ENCODE measurements at places on chromosomes 6 and 20. TPM values are rescaled to one million over a fixed set of nuclear protein-coding genes. Genes with fewer than 3 reads are reported as not detected.

DNA sequence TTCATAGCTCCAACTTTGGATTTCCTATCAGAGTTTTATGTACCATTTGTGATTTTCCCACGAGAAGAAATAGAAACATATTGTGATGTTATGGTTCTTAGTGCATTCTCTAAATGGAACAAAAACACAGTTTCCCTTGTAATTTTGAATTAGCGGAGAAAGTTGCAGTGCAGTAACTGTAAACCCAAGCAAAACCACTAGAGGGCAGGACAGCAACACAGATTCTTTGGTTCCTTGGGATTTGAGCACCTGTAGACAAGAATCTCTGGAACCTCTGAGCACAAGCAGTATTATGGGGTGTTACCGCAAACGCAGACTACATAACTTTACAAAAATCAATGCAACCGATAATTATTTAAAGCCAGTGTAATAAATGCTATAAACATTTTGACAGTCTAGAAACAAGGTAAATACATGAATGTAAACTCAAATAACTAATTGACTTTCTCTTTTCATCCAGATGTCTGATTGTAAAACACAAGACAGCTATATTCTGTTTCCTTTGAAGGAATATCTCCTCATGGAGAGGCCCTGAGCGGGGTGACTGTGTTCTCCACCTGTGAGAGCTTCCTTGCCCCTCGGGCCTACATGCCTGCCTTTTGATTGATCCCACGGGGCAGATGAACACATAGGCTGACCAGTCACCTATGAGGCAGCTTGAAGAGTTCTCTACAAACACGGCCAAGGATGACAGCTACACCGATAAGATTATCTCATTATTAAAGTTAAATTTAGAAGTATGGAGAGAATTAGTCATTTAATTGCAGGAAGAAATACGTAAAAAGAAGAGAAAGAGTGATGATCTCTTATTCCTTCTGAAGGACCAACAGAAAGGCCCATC lies 67.5 kb upstream of the COL21A1 start:
- no peak overlapping the region for H3K4me3 ChIP-seq
- no peaks in the 10 kb centered on the region for H3K36me3 ChIP-seq
- no peak overlapping the region for H3K27ac ChIP-seq

GRCh38 chr20:62765021-62765420 lies 31.3 kb upstream of the MRGBP start:
- H3K36me3 ChIP-seq: no peaks in the 10 kb centered on the region
- no peak for DNase-seq
- no peak overlapping the region for H3K4me3 ChIP-seq
- no peak overlapping the region for H3K27ac ChIP-seq
- no peaks in the 10 kb centered on the region for H3K27me3 ChIP-seq
- H3K4me1 ChIP-seq: peaks cover 13% of the 10 kb centered on the region

TAAR9 gene
- total RNA-seq: not detected

GRCh38 chr6:8278562-8278961 lies 156.8 kb downstream of the SLC35B3 start:
- H3K27ac ChIP-seq: no peak overlapping the region
- peaks cover 4% of the 10 kb centered on the region for H3K4me1 ChIP-seq
- no peak overlapping the region for H3K4me3 ChIP-seq
- no peaks in the 10 kb centered on the region for H3K27me3 ChIP-seq
- DNase-seq: no peak

SLC17A4 gene
- not detected for total RNA-seq

- no peaks in the 10 kb centered on the region for H3K4me1 ChIP-seq
- H3K36me3 ChIP-seq: no peaks in the 10 kb centered on the region
- peaks cover 9% of the 10 kb centered on the region for H3K27me3 ChIP-seq
- DNase-seq: no peak
- H3K4me3 ChIP-seq: no peak overlapping the region
- H3K27ac ChIP-seq: no peak overlapping the region
These were observed 16.1 kb upstream of the UNC93A start for GRCh38 chr6:167275001-167275400.

DNA sequence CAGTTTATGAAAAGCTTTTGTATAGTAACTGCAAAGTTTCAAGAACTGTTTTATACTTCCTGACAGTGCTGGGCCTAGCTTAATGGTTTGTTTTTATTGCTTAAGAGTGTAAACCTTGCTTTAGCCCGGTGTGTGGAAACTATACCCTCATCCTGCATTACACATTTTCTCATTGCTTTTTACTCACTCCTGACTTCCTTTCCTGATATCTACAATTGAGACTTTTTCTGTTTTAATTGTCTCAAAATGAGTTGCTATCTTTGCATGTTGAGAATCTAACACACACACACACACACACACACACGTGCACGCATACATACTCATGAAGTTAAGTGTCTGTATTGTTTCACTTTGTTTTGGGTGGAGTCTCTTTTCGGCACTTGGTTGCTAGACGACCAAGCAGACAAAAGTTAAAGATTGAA lies 16.7 kb downstream of the BMP2 start:
- no peak overlapping the region for H3K4me3 ChIP-seq
- no peaks in the 10 kb centered on the region for H3K36me3 ChIP-seq
- no peaks in the 10 kb centered on the region for H3K4me1 ChIP-seq
- no peak for DNase-seq
- H3K27me3 ChIP-seq: no peaks in the 10 kb centered on the region

- no peaks in the 10 kb centered on the region for H3K36me3 ChIP-seq
- no peak overlapping the region for H3K4me3 ChIP-seq
- no peaks in the 10 kb centered on the region for H3K4me1 ChIP-seq
- peaks cover 6% of the 10 kb centered on the region for H3K27me3 ChIP-seq
- no peak overlapping the region for H3K27ac ChIP-seq
These were observed 183.4 kb downstream of the LY86 start for GRCh38 chr6:6771964-6772363.

DNA sequence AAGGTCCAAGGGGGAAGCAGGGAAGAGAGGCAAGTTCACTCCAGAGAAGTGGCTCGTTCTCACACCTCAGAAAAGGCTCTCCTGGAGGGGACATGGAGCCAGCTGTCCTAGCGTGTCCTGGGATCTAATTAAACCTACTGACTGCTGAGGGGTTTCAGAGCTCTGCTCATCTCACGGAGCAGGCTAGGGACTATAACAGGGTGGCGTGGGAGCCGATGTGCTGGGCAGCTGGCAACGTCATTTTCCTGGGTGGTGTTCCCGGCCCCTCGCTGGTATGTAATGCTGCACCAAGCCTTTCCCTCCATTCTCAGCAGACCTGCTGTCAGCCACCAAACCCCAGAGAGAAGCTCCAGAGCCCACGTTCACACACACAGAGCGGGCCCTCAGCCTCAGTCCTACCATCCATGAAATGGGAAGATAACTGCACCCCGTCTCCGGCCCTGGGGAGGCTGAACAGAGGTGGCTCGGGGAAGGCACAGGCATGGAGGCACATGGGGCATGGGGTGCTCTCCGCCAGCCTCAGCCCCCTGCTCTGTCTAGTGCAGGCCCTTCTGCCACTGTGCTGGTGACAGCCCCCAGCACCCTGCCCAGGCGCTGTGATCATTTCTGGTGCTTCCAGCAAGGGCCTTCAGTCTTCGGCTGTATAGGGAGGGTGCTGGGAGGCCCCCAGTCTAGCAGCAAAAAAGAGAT lies 1.9 kb downstream of the CST7 start:
- H3K27me3 ChIP-seq: no peaks in the 10 kb centered on the region
- peaks cover 47% of the 10 kb centered on the region for H3K36me3 ChIP-seq
- peak overlapping the region; percentile 78 for H3K27ac ChIP-seq
- peak overlapping the region; percentile 83 for H3K4me3 ChIP-seq

GRCh38 chr6:3738381-3739131 lies 13.0 kb downstream of the PXDC1 start:
- peaks cover 12% of the 10 kb centered on the region for H3K27me3 ChIP-seq
- no peak for DNase-seq
- peaks cover 7% of the 10 kb centered on the region for H3K4me1 ChIP-seq
- H3K36me3 ChIP-seq: no peaks in the 10 kb centered on the region
- no peak overlapping the region for H3K4me3 ChIP-seq
- no peak overlapping the region for H3K27ac ChIP-seq

PRR18 gene
- 0.23 TPM for total RNA-seq

GRCh38 chr6:4384656-4385055 lies 249.3 kb upstream of the ECI2 start:
- H3K36me3 ChIP-seq: no peaks in the 10 kb centered on the region
- DNase-seq: no peak
- no peaks in the 10 kb centered on the region for H3K4me1 ChIP-seq
- H3K27me3 ChIP-seq: peaks cover 6% of the 10 kb centered on the region
- H3K4me3 ChIP-seq: no peak overlapping the region
- no peak overlapping the region for H3K27ac ChIP-seq

DNA sequence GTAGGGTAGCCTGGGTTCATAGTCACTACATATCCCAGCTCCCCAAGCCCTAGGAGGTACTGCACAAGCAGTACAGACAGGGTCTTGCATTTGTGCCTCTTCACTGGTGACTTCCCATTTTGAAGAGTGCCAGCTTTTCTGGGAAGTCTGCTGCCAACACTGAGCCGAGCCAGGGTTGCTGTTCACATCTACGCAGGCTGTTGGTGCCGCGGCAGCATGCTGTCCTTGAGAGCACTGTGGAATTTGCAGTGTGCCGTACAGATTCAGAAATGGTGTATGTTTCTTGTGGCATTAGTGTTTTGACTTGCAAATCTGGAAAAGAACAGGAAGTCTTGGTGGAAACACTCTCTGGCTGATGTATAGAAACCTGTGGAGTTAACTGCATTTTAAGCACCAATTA lies 67.5 kb downstream of the JARID2 start:
- peaks cover 85% of the 10 kb centered on the region for H3K4me1 ChIP-seq
- DNase-seq: no peak
- no peaks in the 10 kb centered on the region for H3K27me3 ChIP-seq
- peaks cover 25% of the 10 kb centered on the region for H3K36me3 ChIP-seq

- peak overlapping the region; percentile 88 for H3K4me3 ChIP-seq
- DNase-seq: peak; percentile 68
- peaks cover 69% of the 10 kb centered on the region for H3K4me1 ChIP-seq
These were observed 7.8 kb downstream of the SYNGAP1 start for GRCh38 chr6:33427585-33428223.

DNA sequence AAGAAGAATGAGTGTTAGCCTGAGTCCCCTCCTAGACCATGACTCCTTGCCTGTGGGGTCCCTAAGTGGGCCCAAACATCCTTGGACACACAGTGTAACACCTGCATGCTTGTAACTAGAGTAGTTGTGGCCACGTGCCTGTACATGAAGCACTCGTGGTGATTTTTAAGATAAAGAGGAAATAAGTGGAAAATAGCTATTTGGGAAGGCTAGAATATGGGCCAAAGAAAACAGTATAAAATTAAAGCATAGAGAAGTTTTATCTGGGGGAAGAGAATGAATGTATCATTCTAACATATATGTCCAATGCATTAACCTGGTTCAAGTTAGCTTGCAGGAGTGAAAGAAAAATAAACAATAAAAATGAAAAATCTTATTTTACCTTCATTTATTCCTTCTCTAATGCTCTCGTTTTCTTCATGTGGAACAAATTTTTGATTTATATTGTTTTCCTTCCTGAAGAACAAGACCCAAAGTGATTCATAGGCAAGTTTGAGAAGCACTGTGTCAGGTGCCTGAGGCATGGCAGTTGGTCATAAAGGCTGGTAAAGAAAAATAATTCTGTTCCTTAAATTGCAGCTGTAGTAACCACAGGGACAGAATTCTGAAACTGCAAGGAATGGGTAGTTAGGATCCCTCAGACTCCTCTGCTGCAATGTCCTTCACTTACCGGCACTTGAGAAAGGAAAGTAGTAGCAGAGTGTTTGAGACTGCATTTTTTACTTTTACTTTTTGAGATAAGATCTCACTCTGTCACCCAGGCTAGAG lies 8.5 kb upstream of the CST3 start:
- no peak overlapping the region for H3K27ac ChIP-seq
- no peak for DNase-seq
- no peaks in the 10 kb centered on the region for H3K36me3 ChIP-seq
- H3K4me3 ChIP-seq: no peak overlapping the region
- H3K27me3 ChIP-seq: no peaks in the 10 kb centered on the region

GRCh38 chr6:34904990-34905613 lies 16.0 kb downstream of the ANKS1A start:
- DNase-seq: peak; percentile 11
- H3K27ac ChIP-seq: no peak overlapping the region
- H3K4me1 ChIP-seq: peaks cover 15% of the 10 kb centered on the region
- H3K4me3 ChIP-seq: no peak overlapping the region
- H3K36me3 ChIP-seq: peaks cover 8% of the 10 kb centered on the region

TGIF2 gene
- total RNA-seq: 56.8 TPM

EFCAB8 gene
- 0.92 TPM for total RNA-seq

Measured in activated CD8-positive, alpha-beta T cell treated with anti-CD3 and anti-CD28 coated beads for 36 hours (primary cell).